ENCODE measurements at places on chromosomes 12 and 14.

DNA sequence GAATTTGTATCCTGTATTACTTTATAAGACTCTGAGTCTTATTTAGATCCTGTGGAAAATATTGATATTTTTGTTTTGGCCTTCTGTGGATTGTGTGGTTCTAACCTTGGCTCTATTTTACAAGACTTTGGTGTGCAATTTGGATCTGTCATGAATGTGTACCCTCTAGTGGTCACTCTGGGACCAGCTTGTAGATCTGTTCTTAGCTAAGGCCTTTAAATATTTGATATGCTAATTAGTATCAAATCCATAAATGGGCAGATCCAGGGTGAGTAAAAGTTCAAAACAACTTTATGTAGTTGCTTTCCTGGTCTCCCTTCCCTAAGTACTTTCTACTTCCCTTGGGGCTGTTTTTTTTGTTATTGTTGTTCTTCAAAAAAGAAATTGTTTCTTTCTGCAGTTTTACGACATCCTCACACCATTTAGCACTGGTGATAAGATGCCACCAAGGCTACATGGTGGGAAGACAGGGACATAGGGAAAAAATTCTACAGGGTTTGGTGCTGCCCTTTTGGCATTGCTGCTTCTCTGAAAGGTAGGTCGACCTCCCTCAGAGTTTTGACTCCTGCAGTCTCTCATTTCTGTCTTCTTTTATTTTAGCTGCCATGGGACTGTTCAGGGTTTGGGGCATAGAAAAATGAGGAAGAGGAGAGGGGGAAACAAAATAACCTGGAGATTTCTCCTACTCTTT lies 238.5 kb downstream of the GPHN start:
- no peak for DNase-seq

- DNase-seq: no peak
These were observed 26.6 kb downstream of the UBE3B start for GRCh38 chr12:109504068-109504467.

DNA sequence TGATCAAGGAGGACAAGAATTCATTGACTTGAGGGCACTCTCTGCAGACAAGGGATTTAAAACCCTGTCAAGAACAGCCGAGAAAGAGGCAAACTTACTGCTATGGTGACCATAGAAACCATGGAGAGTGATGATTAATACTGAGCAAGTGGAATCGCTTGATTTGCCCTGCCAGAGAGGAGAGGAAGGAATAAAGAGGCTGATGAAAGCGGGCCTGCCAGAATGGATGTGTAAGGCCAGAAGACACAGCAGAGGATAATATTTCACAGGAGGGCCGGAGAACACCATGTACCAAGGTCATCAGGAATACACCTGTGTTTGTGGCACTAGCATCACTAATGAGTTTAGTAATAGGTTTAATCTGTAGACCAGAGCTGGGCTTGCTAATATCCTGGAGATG lies 221.8 kb upstream of the DCN start:
- DNase-seq: no peak

DNA sequence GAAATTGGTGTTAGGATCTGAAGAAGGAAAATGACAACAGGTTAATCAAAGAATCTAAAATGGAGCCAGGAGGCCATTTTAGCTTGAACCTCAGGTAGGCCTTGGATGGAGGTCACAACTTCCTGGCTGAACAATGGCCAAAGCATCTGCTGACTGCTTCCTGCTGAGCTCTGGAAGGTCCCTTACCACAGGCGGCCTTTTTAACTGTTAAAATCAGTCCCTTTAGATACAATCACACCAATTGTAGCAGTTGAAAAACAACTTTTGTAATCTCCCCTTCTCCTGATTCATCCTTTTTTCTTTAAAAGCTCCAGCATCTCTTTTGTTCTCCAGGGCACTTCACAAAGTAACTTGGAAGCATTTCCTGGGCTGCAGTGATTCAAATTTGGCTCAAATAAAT lies 388.8 kb downstream of the PDZRN4 start:
- DNase-seq: no peak

- no peak for DNase-seq
These were observed 20.1 kb downstream of the DENND5B start for GRCh38 chr12:31570880-31571279.

GRCh38 chr12:105100998-105101397 lies 6.5 kb upstream of the WASHC4 start:
- no peak for DNase-seq

DNA sequence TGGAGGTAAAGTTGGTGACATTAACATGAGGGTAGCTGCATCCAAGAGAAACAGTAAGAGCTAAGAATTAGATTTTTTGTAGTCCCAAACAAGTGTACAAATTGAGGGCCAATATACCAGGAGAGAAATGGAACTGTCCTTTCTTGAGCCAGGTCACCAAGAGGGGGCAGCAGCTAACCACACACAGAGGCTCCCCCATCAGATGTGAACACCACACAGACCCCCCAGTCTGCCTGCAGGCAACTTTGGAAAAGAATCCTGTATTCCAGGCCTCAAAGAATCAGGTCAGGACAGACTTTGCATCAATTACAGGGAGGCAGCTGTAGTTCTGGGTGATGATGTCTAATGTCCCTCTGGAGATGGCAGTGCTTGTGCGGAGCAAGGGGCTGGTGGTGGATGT lies 77.9 kb downstream of the SPTB start:
- DNase-seq: no peak

DNA sequence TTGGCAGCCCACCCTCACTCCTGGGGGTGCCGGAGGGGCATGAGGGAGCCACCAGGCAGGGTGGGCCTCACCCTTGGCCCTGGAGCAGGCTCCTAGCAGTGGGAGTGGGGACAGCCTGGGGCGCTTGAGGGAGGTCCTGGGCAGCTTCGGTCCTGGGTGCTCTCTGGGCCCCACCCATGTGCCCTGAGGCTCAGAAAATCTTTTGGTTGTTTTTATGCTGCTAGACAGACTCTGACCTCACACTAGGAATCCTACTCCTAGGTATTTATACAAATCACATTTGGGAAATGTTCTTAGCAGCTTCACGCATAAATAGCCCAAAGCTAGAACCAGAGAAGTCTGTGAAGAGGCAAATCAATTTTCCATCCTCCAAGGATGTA lies 10.9 kb upstream of the ULK1 start:
- DNase-seq: no peak

GRCh38 chr14:90968025-90968424 lies 92.4 kb downstream of the RPS6KA5 start:
- no peak for DNase-seq

DNA sequence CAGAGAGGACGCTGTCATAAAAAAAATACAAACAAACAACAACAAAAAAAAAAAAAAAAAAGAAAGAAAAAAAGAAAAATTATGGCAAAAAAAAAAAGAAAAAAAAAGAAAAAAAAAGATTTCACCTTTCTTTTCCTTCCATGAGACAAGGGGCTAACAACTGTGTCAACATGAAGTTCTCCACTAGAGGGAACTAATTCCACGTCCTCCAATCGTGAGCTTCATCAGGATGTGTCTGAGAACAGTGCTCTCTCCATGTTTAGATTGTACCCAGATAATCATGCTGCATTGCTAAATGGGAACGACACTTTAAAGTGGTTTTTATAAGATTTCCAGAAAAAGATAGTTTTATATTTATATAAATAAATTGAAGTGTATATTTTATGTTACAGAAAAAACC lies 96.2 kb upstream of the PTPRB start:
- DNase-seq: no peak

GRCh38 chr12:53100466-53101151 lies 2.7 kb upstream of the SOAT2 start:
- no peak for DNase-seq

GRCh38 chr14:47674543-47675465 lies 601 bp downstream of the MDGA2 start:
- DNase-seq: no peak

- DNase-seq: no peak
These were observed 100.3 kb downstream of the ESR2 start for GRCh38 chr14:64193821-64194220.

DNA sequence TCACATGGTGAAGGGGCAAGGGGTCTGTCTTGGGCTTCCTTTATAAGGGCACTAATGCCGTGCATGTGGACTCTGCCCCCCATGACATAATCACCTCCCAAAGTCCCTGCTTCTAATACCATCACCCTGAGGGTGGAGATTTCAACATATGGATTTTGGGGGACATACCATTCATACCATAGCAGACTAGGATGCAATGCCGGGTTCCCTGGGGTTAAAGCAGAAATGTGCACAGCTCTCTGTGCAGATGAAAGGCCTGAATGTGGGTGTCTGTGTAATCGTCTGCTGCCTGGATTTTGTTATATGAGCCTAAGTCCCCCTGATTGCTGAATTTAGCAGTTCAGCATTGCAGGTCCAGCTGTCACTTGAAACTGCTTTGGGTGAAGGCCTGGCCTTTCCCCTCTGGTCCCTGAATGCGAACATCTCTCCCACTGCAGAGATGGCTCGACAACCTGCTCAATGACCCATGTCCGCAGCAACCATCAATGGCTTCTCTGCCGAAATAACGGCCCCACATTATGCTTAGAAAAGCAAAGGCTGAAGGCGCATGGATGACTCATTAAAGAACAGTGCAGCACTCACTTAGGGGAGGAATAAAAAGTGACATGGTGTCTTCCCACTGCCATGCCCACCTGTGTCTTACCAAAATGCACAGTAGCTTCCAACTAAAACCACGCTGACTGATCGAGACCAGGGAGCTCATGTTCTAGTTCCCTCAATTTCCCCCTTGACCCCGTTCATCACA lies 286.3 kb downstream of the DPF3 start:
- DNase-seq: no peak

DNA sequence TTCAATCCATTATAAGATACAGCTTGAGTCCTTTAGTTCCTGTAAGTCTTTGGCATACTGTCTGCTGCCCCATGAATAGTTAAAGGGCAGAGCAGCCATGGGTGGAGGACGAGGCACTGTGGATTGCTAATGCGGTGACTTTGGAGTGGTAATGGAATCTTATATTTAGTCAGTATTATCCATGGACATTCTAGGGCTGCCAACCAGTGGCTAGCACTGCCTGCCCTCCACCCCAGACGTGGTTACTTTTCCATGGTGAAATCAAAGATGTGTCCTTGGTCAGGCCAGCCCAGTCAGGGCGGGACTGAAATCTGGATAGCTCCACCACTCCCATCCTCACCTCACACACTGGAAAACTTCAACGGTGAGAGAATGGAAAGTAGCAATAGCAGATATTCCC lies 2.3 kb downstream of the TTC9 start:
- no peak for DNase-seq

Measured in activated CD4-positive, alpha-beta T cell treated with anti-CD3 and anti-CD28 coated beads for 1 hour (primary cell).